ENCODE measurements at places on chromosomes 3 and 15. TPM values are rescaled to one million over a fixed set of nuclear protein-coding genes. Genes with fewer than 3 reads are reported as not detected.
A peak's percentile ranks its signal among the peaks of the same experiment; 100 is the strongest.

DNA sequence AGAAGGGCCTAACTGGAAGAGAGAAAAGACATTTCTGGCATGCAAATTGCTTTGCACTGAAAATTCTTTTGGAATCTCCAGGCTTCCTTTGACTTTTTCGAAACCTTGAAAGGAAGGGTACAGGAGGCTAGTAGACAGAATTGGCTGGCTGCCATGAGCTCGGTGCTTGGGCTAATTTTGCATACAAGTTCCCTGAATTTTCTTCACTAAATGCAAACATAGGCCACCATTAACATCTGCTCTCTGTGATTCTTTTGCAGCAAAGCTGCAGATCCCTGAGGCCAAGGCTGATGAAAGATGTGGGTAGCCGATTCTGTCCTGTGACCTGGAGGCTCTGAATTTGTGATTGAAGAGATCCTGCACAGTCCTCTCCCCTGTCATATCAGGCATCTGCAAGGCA lies 247.8 kb upstream of the MCTP2 start:
- DNase-seq = no peak

DNA sequence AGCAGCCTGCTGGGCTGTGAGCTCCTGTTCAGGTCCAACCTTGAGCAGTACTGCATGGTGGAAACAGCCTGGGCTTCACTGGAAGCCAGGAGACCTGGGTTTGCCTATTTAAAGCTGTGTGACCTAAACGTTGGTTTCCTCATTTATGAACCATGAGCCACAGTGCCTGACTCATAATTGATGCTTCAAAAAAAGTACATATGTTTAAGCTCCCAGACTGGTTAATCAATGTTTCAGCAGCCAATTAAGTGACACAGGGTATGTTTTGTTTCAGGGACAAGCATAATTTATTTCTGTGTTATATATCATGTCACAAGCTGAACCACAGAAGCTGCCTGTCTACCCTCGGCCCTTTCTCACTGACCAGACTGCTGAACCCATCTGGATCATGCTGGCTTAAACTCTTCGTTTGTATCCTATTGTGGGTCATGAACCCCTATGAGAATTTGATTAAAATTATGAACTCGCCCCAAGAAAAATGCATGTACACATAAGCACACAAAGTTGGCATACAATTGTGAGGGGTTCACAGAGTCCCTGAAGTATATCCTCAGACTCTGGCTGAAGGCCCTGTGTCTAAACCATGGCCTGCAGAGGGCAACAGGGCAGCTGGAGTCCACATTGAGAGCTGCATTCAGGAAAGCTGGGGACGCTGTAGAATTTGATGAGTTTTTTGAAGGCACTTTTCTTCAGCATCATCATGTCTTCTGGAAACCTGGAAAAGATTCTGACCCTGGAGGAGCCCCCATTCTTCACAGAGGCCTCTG lies 23.7 kb downstream of the HDC start:
- DNase-seq = no peak

The CLRN1 gene
- not detected for total RNA-seq

The BCHE gene
- total RNA-seq = 7.1 TPM

- DNase-seq = no peak
These were observed 25.4 kb downstream of the CXCR6 start for GRCh38 chr3:45968706-45969105.

The SLCO2A1 gene
- total RNA-seq = 3.4 TPM

The SLC28A2 gene
- total RNA-seq = 2.4 TPM

GRCh38 chr3:49929291-49930167 lies at the start of gene MON1A:
TSS of gene MON1A (minus strand) at chr3:49929811. CDS start at chr3:49913346, 16,465 bp downstream.
- peak; percentile 94 for DNase-seq

- DNase-seq = peak; percentile 50
These were observed 23.8 kb upstream of the CORO2B start for GRCh38 chr15:68554721-68555678.

The SLC38A3 gene
- 11.0 TPM for total RNA-seq

- no peak for DNase-seq
These were observed 8.4 kb upstream of the C15orf39 start for GRCh38 chr15:75193272-75193671.

The UACA gene
- total RNA-seq = 36.4 TPM

The FEZF2 gene
- not detected for total RNA-seq

The COL6A5 gene
- total RNA-seq = 0.14 TPM

- no peak for DNase-seq
These were observed 53.8 kb downstream of the UBE2E2 start for GRCh38 chr3:23256741-23257435.

DNA sequence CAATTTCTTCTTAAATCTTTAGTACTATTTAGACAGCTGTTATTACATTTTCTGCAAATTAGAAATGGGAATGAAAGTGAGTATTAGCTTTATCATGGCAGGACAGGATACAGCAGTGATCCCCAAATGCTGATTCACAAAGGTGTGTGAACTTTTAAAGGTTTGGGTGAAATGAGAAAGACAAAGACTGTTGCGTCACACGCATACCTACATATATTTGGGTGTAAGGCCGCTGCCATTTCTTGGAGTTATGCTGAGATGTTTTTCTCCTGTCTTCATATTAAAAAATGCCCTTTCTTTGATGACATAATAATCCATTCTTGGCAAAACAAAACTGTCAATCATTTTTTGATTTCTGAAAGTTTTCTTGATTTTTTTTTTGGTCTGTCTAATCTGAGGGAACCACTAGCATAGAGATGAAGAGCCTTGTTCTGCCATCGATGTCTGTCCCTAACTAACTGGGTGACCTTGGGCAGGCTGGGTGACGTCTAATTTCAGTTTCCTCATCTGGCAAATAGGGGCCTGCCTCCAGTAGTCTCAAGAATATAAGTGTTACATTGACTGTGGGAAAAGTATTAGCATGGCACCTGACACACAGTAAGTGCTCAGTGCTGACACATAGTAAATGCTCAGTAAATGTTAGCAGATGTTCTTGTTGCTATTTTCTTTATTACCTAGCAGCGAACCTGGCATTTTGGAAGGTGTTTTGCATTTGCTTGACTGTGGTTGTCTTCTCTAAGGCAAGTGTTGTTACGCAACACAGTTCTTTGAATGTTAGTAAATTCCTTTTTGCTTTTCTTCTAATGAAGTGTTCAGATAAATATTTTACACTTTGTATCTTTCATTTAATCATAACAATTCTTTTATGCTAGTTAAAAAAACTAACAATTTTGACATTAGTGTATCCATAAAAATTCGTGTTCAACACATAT lies 5.0 kb downstream of the MITF start:
- DNase-seq = no peak

The AGTR1 gene
- total RNA-seq = 0.90 TPM

GRCh38 chr3:181358562-181358961 lies 353.2 kb upstream of the SOX2 start:
- no peak for DNase-seq

DNA sequence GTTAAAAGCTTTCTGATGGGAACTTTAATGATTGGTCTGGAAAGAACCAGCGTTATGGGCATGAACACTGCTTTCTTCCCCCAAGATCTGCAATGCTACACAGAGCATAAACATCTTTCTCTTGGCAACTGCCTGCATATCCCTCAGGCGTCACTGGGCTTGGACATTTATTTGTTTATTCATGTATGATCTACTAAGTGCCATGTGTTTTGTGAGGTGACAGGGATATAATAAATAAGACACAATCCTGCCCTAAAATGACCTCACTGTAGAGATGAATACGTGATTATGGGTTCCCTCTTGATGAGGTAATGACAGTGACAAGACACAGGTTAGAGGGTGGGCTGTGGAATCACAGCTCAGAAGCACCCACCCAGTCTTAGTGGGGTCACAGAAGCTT lies 485.3 kb downstream of the PDCD6IP start:
- no peak for DNase-seq

DNA sequence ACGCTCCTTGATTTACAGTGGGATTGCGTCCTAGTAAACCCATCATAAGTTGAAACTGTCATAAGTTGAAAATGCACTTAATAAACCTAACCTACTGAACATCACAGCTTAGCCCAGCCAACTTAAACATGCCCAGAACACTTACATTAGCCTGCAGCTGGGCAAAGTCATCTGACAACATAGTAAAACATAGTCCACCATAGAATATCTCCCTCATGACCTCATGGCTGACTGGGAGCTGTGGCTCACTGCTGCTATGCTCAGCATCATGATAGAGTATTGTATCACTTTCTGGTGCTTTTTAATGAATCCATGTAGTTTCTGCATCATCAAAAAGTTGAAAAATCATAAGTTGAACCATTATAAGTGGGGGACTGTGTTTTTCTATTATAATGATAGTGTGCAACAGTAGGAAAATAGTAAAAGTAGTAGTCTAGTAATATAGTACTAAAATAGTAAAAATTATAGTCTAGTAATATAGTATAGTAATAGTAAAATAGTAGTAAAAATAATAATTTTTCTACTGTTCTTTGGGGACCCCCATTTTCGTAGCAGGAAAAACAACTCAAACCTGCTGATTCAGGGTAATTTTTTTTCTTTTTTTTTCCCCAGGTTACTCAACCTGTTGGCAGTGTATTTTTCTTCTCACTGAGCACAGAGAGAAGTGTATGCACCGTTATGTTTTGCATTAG lies 233.5 kb downstream of the MYRIP start:
- no peak for DNase-seq

GRCh38 chr15:87470923-87471322 lies 785.6 kb downstream of the NTRK3 start:
- no peak for DNase-seq

GRCh38 chr15:56968821-56969220 lies 50.4 kb downstream of the TCF12 start:
- DNase-seq = no peak

The LRRC31 gene
- total RNA-seq = 1.4 TPM

GRCh38 chr3:184946917-184947316 lies 135.0 kb downstream of the VPS8 start:
- DNase-seq = no peak

DNA sequence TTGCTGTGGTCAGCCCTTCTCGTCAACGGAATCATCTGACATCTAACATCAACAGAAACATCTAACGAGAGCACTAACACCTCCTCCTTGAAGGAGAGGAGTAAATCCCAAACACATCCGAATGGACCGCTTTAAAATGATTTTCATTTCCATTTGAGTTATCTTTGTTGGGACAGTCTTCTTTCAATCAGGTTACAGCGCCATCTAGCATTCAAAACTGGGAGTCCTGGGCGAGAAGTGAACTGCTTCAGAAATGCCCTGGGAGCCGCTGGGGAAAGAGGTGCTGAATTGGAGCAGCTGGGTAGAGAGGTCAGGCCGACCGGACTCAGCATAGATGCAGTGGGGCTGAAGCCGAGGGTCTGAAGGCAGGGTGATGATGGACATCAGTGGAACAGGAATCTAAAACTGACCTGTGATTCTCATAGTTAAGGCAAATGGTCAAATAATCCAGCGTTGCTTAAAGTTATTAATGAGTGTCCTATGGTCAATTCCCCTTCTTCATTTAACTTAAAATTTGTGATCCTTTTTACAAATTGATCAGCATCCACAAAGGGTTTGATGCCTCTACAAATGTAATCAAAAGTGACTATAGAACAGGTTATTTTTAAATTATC lies 170.0 kb upstream of the NDN start:
- DNase-seq = no peak

The C3orf70 gene
- total RNA-seq = 1.6 TPM

DNA sequence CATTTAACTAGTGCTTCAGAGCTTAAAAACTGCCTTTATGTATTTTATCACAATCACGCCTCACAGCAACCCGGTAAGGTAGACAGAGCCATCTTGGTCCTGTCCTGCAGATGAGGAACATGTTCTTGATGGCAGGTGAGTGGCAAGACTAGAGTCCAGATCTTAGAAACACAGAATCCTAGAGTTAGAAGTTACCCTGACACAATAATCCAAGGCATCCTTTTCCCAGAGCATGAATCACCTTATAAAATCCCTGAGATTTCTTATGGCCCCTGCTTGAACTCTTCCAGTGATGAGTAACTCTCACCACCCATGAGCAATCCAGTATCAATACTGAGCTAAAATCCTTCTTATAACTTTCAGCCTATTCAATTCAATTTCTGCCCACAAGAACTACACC lies 16.9 kb downstream of the POPDC2 start:
- DNase-seq = no peak

The SLC9C1 gene
- 0.48 TPM for total RNA-seq

DNA sequence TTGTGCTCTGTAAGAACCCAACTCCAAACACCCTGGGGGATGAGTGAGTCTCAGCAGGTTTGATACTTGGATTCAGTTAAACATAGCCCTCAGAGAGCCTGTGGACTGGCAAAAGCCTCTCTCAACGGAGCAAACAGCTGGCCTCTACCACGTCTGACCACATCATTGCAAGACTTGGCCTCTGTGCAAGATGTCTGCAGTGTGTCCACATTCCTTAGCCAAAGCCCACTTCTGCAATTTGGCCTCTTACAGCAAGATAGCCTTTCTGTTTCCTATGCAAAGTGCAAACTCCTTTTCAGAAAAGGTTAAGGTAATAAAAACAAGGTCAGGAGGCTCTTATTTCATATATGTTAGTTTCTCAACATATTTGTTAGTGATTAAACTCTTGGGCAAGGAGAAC lies 27.9 kb downstream of the FBN1 start:
- DNase-seq = no peak

- no peak for DNase-seq
These were observed 14.8 kb downstream of the CRYGS start for GRCh38 chr3:186529201-186529999.

DNA sequence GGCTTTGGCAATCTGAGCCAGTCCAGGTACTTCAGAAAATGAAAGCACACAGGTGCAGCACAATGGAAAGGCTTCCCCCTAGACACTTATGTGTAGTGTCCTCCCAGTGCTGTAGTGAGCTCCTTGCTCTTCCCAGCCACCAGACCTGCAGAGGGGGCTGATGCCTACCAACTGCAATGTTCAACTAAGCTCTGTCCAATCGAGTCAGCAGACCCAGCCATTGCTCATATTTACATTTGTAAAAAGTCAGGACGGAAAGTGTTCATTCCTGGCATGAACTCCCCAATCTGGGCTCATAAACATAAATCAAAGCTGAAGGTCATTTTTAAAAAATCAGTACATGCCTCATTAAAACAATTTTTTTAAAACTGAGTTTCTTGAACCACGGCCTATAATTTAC lies 73.0 kb downstream of the FOXP1 start:
- DNase-seq = no peak

The TIMP4 gene
- 0.48 TPM for total RNA-seq

GRCh38 chr15:57640930-57641682 lies 49.4 kb downstream of the MYZAP start:
- DNase-seq = no peak
